Stimulated activated CD4-positive, alpha-beta T cell treated with anti-CD3 and anti-CD28 coated beads, Interleukin-2, amount 100 ng/mL, for 48 hours (primary cell): ENCODE measurements at places on chromosomes 1 and 21.

DNA sequence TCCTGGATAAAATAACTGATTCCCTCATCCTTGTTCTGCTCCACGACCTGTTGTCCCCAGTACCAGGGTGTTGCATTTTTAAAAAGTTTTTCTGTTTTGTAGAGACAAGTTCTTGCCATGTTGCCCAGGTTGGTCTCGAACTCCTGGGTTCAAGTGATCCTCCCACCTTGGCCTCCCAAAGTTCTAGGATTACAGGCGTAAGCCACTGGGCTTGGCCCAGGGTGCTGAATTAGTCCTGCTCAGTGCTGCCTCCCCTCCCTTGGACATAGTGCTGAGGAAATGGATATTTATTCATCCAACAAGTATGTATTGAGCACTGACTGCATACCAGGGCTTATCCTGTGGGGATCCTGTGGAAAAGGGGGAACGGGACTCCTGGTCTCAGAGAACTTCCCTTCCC is 126.4 kb downstream of the PTPRU start:
- no peak for DNase-seq

- no peak for DNase-seq
Measured at GRCh38 chr1:33025180-33025569, 11.5 kb downstream of the AK2 start.

DNA sequence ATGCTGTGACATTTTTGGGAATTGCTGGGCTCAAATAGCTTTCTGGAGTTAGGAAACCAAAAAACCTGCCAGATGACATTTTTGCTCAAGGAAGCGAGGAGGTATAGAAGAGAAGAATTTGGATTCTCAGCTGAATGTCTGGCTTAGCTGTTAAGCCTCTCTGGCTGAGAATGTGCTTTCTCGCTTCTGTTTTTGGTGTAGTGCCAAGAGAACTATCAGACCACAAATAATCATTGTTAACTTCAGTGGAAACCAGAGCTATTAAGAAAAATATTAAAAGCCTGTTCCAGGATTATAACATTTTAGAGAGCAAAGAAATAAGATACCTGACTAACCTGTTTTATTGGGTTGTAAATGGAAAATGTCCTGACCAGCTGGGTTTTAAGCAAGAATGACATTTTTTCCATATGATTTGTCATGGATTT is 39.5 kb upstream of the DIPK1A start:
- DNase-seq: no peak

- no peak for DNase-seq
Measured at GRCh38 chr1:156283521-156283920, 604 bp upstream of the TMEM79 start.

GRCh38 chr1:6811583-6811982 is 26.3 kb downstream of the CAMTA1 start:
- DNase-seq: no peak

DNA sequence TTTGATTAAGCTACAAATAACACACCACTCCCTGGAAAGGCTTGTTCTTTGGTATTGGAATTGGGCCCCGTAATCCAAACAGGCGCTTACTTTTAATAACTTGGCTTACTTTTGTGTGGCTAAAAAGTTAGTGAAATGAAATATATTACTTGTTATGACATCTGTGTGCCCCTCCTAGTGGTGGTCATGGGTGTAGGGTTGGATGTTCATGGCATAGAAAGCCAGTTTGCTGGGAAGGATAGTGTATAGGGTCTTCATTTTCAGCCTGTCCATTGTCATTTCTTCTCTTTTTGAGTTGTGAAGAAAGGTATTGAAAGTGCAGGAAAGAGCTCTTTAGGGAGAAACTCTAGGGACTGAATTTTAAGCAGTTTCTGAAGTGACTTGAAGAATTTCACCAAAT is 5.9 kb downstream of the CDC14A start:
- DNase-seq: no peak

- no peak for DNase-seq
Measured at GRCh38 chr1:227299241-227299627, 19.1 kb downstream of the CDC42BPA start.

DNA sequence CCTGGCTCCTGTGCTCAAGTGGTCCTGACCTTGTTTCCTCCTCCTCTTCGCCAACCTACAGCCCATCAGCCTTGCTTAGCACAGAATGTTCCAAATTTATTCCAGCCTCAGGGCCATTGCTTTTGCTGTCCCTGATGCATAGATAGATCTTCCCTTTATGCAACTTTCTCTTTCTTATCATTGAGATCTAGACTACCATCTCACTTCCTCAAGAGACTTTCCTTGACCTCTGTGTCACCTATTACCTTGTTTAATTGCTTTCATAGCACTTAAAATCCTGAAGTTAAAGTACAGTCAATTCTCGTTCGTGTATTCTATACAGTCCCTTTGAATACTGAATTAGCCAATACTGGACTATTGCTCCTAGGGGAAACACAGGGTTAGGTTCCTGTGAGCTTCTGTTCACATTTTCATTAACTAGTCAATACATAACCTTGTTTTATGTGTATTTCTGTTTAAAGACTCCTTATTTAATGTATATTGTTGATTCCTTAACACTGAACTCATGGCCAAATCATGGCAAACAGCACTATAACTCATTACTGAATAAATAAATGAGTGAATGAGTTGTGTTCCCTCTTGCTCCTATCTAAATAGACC is 26.2 kb upstream of the MCOLN3 start:
- DNase-seq: no peak

DNA sequence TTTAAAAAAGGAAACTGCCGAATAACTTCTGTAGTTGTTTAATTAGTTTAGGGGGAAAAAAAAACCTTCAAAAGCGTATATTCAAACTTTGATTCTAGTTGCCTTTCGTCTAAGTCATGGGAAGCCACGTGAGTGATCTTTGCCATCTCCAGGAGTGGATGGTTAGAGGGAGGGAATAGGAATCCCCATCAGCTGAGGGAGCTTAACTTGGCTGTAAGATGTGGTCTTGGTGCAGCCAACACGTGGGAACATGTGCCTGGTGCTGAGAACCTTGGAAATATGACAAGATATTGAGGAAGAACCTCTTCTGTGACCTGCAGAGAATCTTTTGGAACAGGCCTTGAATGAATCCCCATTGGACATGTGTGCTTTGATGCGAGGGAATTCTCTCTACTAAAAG is 1.7 kb downstream of the BACE2 start:
- DNase-seq: no peak

GRCh38 chr1:183571678-183572268 is 18.5 kb downstream of the NCF2 start:
- no peak for DNase-seq

- no peak for DNase-seq
Measured at GRCh38 chr1:1287288-1288110, 7.3 kb downstream of the SCNN1D start.

DNA sequence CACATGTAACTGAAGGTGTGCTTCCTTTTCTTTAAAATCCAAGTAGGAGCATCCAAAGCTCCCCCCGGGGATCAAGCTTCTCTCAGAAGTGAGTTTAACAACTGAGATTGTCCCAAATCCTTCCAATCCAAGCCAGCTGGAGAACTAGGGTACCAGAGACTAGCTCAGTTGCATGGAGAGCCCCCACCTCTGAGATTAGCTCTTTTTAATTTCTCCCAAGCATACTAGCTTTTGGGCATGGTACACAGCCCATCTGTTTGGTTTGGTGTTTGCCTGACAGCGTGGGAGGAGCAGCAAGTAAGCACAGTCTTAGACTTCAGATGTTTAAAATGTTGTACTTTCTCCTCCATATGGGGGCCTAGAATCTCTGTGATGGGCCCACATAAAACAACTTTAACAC is 142.8 kb downstream of the ASTN1 start:
- no peak for DNase-seq

GRCh38 chr1:211616231-211616964 is 37.4 kb upstream of the SLC30A1 start:
- DNase-seq: no peak

DNA sequence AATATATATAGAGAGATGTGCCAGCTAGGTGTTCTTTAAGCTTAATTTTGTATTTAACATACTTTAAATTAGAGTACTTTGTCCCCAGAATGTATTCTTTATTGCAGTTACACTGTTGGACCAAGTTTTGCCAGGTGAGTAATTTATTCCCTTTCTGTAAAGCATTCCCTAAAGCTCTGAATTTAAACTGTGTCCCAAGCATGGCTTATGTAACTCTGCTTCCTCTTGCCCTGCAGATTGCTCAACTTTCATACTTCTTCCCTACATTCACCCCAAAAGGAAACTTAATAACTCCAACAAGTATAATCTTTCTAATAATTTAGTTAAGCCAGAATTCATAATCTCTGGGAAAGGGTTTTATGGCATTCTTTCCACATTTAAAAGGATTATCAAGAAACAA is 5.6 kb downstream of the LYPLAL1 start:
- no peak for DNase-seq

GRCh38 chr21:22993822-22994574 is 1995.8 kb downstream of the NCAM2 start:
- DNase-seq: no peak

DNA sequence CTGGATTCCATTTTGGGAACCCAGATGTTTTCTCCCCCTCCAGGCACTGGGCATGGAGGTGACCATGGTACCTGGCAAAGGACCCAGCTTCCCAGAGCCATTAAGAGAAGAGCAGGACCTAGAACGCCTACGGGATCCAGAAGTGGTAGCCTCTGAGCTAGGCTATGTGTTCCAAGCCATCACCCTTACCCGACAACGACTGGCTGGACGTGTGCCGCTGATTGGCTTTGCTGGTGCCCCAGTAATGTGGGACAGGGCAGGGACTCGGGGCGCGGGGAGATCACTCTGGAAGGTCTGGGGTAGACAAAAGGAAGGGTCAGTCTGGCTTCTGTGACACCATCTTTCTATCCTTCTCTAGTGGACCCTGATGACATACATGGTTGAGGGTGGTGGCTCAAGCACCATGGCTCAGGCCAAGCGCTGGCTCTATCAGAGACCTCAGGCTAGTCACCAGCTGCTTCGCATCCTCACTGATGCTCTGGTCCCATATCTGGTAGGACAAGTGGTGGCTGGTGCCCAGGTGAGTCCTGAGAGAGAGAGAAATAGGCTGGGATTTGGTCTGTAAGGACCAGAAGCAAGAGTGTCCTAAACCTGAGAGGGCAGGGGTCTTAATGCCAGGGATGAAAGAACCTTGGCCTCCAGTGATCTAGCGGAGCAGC is 1.6 kb downstream of the UROD start:
- no peak for DNase-seq

DNA sequence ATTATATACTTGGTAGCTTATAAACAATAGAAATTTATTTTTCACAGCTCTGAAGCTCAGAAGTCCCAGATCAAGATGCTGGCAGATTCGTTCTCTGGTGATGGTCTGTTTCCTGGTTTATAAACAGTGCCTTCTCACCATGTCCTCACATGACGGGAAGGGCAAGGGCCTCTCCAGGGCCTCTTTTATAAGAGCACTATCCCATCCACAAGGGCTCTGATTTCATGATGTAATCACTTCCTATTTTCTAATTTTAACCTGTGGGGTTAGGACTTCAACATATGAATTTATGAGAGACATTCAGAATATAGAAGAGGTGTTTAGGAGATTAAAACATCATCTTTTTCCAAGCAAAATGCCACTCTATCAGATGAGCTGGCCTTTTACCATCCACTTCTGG is 32.1 kb upstream of the PLPPR4 start:
- no peak for DNase-seq

GRCh38 chr1:115278211-115278610 is 59.8 kb downstream of the NGF start:
- DNase-seq: no peak

DNA sequence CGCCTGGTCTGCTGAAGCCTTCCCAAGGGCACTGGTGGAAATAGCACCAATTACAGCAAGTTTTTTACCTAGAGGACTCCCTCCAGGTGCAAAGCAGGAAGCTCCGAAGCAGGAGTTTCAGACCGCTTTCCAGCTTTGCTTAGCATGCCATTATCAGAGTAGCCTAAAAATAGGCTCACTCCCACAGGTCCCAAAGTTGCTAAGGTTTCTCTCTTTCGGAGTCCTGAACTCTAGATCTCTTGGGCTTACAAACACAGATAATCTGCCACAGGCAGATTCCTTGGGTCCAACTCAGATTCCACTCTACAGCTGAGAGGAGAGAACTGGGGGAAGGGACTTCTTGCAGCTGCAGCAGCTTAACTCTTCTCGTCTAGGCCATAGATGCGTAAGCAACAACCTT is 22.5 kb downstream of the ZMYND12 start:
- DNase-seq: no peak

- peak; percentile 57 for DNase-seq
Measured at GRCh38 chr1:54081306-54082270, 28.2 kb downstream of the TCEANC2 start.

- DNase-seq: no peak
Measured at GRCh38 chr1:47785561-47786271, 211.5 kb downstream of the TRABD2B start.

DNA sequence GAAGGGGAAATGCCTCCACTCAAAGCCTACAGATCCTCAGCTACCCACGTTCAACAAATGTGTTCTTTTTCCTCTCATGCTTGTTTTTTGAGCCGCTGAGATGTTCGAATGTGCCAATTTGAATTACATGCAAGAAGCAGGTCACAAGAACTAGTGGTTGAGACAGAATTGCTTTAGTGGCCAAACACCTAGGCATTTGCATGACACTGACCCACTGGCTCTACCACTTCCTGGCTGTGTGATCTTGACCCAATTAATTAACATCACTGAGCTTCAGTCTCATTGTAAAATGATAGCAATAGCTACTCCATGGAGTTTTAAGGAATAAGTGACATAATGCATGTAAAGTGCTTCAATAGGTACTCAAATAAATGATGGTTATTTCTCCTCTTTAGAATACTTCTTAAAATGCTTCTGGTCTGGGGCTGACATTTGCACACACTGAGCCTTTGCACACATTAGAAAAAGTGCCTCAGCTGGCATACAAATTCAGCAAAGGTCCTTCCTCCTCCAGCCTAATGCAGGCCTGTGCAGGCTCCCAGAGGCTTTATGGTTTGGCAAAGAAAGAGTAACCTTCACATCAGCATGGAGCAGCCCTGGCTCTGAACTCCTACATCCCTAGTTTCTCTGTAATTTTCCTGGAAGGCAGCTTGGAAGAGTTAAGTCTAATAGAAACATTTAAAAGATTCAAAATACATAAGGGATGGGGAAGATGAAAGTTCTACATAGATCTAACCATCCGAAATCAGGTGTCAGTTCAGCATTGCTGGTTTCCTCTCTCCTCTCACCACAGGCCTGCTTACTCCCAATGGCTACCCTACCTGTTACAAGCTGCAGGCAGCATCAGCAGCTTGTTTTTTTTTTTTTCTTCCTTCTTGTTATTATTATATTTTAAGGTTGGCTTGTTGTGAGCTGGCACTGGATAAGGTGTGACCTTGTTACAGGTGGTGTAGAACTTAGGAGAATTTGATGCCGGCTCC is 107.4 kb downstream of the TBX19 start:
- no peak for DNase-seq

DNA sequence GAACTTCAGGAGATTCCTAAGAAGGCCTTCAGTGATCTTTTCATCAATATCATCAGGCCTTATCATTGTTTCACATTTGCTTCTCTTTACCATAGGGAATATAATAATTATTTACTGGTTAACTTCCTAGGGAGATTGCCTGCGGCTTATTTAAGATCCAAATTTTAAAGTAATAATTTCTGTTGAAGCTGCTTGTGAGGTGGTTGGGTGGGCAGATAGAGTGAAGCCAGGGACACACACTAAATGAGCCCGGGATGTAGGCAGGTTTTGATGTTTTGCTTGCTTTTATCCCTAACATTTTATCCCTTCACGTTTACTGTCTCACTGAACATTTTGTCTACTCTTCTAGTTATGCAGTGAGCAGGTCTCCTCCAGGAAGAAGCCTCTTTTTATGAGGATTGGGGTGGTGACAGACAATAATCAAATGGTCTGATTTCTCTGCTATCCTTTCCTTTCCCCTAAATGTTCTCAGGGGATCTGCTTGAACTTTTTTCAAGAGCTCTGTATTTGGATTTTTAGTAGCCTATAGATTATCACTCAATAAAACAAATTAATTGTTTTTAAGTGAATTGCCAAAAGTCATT is 164.7 kb downstream of the RUNX1 start:
- no peak for DNase-seq
